ENCODE measurements at places on chromosomes 12 and 14.

DNA sequence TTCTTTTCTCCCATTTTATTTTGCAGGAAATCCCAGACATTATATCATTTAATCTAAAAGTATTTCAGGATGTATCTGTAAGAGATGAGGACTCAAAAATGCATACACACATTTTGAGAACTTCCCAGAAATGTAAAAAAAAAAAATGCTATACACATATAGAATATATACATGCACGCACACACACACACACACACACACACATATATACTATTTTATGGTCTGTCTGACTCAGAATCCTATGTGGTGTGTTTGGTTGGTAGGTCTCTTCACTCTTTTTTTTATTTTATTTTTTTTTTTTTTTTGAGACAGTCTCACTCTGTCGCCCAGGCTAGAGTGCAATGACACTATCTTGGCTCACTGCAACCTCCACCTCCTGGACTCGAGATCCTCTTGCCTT lies 65.5 kb downstream of the FBXO34 start:
- no peak for DNase-seq

- DNase-seq: peak; percentile 95
These were observed 51.0 kb upstream of the NCOR2 start for GRCh38 chr12:124618291-124618902.

GRCh38 chr12:130644146-130644545 lies 72.0 kb downstream of the RIMBP2 start:
- DNase-seq: no peak

DNA sequence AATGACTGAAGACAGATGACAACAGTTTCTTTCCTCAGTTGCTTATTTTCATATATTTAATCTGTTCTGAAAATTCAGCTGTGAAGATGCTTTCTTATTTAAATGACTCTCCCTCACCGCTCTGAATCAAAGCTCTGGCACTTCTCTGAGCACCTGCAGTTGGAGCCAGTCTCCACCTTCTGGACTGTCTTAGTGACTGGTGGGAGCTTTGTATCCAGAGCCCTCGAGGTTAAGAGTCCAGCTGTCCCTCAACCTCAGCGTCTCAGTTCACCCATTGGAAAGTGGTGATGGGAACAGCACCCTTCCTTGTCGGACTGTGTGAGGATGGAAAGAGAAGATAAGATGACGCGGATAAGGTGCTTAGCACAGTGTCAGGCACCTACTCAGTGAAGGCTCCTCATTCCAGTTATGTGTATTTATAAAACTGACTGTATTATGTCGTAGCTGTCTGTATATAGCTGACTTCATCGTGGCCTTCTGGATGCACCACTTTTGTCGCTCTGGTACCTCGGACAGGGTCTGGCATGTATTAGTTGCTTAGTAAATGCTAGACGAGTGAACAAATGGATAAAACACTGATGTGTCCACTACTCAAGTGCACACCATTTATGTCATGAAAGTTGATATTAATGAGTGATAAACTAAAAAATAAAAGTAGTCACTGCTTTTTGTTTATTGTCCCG lies 34.5 kb downstream of the ELK3 start:
- no peak for DNase-seq

DNA sequence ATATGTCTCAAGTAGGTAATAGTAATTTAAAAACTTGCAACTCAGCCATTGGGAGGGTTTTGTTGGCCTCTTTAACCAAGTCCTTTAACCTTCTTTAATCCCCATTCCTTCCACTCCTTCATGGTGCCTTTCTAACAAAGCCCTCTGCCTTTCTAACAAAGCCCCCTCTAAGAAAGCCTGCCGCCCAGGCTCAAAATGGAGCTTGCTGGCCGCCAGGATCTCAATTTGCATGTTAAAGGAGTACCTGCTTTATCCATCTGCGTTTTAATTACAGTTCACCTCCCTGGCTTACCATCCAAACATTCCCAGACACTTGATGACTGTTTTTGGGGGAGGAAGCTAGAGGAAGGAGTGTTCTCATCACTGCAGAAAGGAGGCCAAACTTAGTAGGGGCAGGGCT lies 183.4 kb downstream of the PTPN11 start:
- DNase-seq: no peak

- DNase-seq: no peak
These were observed 25.7 kb downstream of the R3HDM2 start for GRCh38 chr12:57404966-57405640.

GRCh38 chr12:47411966-47412365 lies 293.9 kb downstream of the RPAP3 start:
- no peak for DNase-seq

DNA sequence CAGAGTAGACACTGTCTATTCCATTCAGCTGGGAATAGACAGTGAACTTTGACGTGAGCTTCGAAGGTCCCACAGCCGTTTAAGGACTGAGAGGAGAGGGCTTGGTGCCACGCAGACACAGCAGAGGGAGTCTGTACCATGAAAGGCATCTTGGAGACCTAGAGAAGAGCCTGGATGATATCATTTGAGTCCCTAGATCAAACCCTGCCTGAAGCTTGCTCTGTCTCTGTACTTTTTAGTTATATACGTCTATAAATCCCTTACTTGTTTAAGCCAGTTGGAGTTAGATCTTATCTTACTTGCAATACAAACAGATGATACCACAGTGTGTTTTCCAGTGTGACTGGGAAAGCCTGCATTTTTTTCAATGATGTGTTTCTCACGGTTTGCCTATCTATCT lies 128.9 kb upstream of the RTL1 start:
- DNase-seq: no peak

DNA sequence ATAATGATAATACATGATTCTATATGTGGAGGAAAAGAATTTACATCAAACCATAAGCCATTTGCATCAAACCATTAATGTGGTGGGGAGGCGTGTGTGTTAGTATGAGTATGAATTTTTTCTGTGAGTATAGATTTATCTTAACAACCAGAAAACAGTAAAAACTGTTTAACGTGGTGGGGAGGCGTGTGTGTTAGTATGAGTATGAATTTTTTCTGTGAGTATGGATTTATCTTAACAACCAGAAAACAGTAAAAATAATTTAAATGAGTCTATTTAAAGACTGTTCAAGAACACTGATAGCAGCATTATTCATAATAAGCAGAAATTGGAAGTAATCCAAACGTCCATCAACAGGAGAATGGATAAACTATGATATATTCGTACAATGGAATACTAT lies 9.1 kb upstream of the MSI1 start:
- DNase-seq: no peak

DNA sequence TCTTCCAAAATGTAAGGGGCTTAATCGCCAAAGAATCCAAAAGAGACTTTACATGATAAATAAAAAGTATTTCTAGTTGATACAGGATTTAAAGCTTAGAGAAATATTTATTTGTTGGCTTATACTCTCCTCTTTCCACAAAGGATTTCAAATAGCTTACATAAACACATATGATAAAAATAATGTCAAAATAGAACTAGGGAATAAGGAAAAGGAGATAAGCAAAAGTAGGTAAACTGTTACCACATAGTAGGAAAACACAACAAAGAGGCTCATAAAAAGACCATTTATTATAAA lies 387.0 kb downstream of the EGLN3 start:
- no peak for DNase-seq

GRCh38 chr12:31477687-31478086 lies 113.2 kb downstream of the DENND5B start:
- DNase-seq: no peak

GRCh38 chr14:96104469-96105057 lies 65.4 kb downstream of the C14orf132 start:
- DNase-seq: no peak

GRCh38 chr12:66196806-66197205 lies 7.8 kb downstream of the IRAK3 start:
- DNase-seq: no peak

DNA sequence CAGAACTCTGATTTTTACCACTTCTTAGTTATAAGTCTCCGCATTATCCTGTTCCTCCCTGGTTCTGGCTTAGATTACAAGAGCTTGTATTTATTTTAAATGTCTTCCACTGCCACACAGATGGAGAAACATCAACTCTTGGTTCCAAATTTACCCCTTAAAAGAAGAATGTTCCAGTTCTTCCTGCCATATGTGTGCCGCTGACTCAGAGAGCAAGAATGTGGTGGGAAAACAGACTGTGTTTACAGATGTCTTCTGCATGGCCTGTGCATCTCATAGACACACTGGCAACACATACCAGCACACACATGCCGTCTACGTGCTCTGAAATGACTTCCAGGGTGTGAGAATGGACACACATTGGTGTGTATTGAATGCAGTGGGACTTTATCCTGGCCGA lies 383.0 kb downstream of the LRIG3 start:
- DNase-seq: peak; percentile 38

DNA sequence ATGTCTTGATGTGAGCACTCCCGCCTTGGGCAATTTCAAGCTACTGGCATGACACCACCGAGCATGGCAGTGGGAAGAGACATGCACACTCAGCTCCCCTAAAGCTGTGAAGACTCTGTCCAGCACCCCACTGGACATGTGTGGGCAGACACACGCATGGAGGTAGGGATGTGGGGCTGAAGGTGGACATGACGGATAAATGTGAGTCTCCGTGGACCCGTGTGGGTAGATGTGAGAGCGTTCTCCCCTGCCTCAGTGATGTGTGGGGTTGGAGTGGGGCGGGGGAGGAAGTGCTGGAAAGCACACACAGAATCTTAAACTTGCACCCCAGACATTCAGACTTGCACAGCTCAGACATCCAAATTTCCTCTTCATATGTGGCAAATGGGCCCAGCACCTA lies 12.6 kb downstream of the SLC6A12 start:
- no peak for DNase-seq

GRCh38 chr14:104510794-104511611 lies 68.6 kb upstream of the C14orf180 start:
- no peak for DNase-seq

DNA sequence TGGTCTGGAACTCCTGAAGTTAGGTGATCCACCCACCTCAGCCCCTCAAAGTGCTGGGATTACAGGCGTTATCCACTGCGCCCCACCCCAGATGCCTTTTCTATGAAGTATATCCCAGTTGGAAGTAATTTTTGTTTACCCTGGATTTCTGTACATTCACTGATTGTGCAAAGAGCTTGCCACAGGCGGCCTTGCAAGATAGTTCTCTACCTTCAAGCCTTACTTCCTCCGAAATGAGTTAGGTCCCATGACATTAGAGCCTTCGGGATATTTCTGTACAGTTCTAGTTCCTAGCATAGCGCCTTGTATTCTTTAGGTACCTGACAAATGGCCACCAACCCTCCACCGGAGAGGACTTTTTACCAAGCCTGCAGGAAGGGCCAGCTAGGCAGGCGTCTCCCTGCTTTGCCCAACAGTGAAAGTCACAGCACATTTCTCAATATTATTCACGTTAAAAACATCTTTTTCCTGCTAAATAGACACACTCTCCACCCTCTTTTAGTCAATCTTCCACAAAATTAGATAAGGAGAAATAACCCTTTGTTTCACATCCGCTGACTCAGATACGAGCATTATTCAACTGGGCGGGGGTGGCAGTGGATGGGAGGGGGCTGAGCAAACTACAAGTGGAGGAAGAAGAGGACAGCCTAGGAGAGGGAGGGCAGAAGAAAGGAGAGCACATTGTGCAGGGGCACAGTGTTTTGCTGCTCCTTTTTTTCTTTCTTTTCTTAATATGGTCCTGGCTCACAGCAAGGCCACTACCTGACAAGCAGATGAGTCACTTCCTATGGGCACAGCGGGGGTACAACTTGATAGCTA lies 40.0 kb upstream of the CAPRIN2 start:
- peak; percentile 96 for DNase-seq

- DNase-seq: no peak
These were observed 60.6 kb downstream of the WNK1 start for GRCh38 chr12:812950-813349.

- peak; percentile 34 for DNase-seq
These were observed 6.9 kb downstream of the TBC1D15 start for GRCh38 chr12:71846322-71846940.

DNA sequence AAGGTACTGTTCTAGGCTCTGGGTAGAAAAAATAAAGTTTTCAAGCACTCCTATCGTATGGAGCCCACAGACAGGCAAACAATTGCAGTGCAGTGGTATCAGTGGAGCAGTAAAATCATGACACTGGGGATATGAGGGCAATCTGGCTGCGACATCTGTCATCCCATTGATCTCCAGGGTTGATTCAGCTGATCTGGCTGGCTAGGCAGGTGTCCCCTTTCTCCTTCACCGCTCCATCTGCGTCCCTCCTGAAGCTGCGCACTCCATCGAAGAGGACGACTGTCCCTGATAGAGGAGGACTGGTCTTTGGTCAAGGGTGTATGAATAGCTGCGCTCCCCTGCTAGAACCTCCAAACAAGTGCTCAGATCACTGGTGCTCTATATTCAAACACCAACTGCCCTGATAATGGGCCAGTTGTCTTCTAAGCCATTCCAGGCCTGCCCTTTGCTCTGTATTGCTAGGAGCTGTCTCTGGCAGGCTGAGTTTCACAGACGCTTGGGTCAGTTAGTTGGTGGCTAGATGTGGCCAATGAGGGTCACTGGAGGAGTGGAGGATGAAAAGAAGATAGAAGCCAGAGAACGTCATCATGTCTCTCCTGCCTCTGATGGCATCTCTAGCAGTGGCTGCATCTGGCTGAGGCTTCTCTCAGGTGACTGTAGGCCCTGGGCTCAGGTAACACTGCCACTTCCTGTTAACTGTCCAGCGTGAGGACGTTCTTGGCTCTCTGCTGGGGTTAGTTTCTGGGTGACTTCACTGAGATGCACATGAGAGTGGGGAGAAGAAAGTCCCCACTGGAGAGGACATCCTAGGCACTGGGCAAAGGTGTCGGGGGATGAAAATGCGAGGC lies 205.0 kb upstream of the FOXN3 start:
- DNase-seq: no peak

DNA sequence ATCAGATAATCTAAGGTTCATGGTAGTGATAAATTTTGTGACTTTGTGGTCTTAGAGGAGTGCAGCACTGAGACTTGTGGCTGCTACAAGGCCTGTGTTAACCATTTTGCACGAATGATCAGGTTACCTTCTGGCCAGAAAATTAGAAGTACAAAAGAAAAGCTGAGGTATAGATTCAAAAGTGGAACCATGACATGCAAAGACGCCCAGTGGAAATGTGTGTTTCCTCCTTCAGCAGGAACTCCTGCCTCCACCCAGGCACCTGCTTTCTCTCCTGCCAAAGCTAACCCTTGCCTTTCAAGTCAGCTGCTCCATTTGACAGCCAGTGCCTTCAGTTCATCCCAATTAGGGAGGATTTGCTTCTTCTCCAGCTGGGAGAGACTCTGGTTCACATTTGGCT lies 10.1 kb downstream of the PDE6H start:
- DNase-seq: no peak

DNA sequence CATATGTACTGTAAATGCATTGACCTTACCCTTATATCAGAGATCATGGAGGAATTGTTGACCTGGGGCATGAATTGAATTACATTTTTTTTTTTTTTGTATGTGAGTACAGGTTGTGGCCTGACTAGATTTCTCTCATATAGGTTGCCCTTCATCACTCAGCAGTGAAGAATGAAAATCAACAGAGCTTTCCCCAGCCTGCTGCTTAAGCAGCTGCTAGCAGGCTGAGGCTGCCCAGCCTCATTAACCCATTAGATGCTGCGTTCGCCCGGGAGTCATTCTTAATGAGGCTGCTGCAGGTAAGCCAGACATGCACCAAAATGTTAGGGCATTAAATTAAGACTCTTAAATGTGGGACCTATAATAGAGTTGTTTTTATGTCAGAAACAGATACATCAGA lies 236.0 kb downstream of the ETNK1 start:
- DNase-seq: no peak

GRCh38 chr12:13566292-13566691 lies 369.8 kb downstream of the EMP1 start:
- DNase-seq: peak; percentile 6
